ENCODE measurements at places on chromosomes 4 and X.

- peak; percentile 51 for DNase-seq
Observed at GRCh38 chr4:112231779-112232713, at the start of gene AP1AR. AP1AR (plus strand) TSS chr4:112231787; CDS start chr4:112232092, 305 bp downstream.

DNA sequence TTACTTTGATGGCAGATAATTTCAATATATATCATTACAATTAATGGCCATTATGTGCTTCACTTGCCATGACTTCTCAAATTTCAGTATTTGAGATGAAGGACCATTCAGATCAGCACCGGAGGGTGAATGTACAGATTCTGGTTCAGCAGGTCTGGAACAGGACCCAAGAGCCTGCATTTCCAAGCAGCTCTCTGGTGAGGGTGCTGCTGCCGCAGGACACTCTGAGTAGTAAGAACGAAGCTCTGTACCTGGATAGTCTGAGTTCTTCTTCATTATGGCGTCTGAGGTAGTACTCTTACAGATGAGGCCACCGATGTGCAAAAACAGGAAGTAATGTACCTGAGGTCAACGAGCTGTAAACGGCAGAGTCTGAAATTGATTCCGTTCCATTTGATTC, 228.2 kb downstream of the FBXW7 start:
- DNase-seq: no peak

DNA sequence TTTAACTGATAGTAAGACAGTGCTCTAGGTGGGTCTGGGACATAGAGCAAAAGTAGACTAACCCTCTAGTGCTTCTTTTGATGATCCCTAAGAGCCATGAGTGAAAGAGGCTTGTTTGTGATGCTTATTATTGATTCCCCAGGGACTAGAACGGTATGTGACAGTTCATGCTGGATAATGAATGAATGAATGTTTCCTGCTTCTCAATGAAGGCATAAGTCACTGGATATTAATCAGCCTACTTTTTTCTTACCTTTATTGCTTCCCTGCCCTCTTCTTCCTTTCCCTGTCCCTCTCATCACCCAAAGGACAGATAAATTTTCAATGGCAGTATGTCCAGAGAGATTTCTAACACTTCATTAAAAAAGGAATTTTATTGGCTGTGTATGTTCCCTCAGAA, 486.2 kb downstream of the RPA4 start:
- no peak for DNase-seq

DNA sequence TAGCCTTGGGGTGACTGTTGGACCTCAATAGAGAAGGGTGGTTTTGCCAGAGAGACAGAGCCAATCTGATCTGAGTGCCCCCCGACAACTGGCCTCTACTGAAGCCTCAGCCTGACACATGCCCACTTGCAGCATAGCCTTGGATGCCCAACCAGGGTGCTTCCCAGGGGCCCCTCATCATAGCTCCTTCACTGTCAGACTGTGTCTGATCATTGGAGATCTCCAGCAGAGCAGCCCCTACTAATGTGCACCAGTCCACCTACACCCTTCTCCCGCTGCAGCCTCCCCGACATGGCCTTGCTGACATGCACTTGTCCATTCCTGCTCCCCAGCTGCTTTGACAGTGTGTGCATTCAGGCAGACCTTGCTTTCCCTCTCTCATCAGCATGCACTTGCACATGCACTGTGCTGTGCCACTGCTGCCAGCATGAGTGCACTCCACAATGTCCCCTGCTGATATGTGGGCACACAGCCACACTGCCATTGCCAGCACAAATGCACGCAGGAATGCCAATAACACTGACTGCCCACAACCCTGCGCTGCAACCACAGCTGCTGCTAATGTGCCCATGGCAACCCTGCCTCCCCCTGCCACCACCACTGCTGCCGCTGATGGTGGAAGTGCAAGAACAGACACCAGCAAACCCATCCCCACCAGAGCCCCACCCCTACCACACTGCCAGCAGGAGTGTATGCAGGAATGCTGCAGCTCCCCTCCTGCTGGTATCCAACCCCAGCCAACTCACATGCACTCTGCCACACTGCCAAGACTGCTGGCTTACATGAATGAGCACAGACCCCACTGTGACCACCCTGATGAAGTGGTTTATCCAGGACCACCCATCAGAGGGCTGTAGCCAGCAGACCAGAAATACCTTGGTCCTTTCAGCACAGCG, 68.1 kb upstream of the ZMAT1 start:
- DNase-seq: no peak

DNA sequence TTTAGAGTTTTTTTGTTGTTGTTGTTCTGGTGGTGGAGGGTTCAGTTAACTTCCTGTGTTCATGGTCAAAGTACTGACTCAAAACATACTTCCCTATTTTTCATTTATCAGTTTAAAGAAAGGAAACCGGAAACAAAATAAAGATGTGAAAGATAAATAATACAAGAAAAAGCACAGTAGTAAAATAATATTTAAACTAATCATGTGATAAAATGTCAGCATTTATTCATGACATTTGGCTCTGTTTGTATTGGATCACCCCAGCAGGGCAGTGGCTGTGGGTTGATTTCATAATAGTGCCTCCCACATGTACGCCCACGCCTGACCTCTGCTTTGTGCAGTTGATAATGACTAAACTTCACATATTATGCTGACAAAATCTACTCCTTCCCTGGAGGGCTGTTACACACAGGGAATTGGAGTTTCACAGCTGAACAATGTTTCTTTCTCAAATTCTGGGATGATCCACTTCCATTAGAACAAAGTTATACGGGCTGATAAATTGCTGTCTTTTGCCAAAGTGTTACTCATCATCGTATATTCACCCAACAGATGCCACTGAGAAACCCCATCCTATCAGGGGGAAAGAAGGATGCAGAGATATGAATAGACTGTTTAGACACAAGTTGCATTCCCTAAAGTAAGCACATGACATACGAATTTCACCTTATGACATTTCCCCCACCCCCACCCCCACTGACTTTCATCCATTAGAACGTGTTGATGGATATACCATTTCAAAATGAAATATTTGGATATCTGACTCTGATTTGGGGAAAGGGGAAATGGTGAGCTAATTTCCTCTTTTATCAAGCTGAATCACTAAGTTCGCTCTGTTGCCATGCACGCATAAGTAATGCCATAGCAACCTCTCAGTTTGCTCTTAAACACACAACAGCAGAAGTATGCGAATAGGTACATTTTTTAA, 48.3 kb downstream of the AMELX start:
- no peak for DNase-seq

GRCh38 chr4:134278675-134279074, 77.1 kb upstream of the PABPC4L start:
- DNase-seq: no peak

- DNase-seq: no peak
Observed at GRCh38 chr4:30860978-30861377, 140.8 kb downstream of the PCDH7 start.

DNA sequence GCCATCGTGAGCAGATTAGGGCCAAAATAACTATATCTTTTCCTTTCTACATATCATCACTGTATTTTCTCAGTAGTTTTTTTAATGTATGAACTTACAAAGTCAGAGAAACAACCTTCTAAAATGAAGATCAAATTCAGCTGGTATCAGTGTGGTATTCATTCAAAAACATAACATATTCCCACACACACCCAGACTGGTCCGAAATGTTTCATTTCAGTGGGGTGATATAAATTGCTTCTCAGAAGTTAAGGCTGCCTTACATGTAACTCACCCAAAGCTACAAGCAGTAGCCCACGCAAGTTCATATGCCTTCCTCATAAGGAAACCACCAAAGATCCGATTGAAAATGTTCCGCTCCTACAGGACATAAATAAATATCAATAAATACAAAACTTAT, 37.8 kb downstream of the ACOT9 start:
- no peak for DNase-seq

GRCh38 chrX:40140706-40141499, 43.1 kb upstream of the BCOR start:
- DNase-seq: no peak

DNA sequence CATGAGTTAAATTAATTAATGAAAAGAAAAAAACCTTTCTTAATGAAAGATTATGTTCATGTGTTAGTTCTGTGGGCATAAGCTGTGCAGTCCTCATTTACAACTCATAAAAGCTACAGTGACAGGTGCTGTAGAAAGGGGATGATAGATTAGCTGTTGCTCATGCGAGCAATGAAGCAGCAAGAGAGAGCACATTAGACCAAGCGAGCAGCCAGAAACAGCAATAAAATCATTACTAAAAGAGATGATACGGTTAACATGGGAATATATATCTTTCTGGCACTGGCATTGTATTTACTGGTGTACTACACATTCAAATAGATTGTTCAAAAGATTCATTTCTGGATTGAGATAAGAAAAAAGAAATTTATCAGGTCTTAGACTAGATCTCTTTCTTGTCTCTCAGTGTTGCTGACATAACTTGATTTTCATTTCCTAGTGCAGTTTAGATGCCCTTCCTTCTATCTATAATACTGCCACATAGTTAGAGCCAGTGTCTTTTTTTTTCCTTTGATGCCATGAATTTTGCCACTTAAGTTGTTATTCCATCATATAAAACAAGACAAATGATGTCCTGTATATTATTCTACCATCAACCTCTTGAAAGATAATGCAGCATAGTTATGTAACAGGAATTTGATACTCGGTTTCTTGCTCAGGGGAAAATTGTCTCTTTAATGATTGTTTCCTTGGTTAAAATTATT, 164.6 kb downstream of the BANK1 start:
- no peak for DNase-seq

DNA sequence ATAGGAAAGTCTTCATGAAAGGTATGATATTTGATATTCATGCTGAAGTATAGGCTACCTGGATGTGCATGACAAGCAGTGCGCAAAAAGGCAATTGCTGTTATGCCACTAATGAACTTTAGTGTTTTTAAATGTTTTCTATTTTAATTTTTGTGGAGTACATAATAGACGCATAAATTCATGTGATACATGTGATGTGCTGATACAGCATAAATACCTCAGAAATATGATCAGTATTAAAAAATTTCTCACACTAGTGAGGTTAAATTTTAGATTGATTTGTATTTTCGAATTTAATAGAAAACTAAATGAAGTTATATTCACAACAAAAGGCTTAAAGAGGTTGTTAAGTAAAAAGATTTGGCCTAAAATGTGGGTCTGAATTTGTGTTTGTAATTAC, 2.2 kb downstream of the UGT2A1 start:
- DNase-seq: no peak

- DNase-seq: no peak
Observed at GRCh38 chr4:4384837-4385236, 2.1 kb upstream of the NSG1 start.

DNA sequence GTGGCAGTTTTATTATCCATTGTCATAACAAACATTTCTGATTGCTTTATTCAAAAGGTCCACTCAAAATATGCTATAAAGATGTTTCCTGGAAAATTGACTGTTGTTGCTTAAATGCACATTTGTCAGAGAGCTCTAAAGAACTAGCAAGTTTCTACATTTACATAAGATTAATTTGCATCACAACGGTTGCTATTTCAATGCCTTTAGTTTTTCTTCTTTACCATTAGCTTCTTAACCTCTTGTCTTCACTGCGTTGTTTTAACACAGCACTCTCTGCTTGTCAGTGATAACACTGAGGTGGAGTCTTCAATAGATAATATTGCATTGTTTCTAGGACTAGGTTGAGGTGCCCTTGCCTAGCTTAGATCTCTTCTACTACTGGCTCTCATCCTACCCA, 76.7 kb upstream of the GALNT7 start:
- DNase-seq: no peak

DNA sequence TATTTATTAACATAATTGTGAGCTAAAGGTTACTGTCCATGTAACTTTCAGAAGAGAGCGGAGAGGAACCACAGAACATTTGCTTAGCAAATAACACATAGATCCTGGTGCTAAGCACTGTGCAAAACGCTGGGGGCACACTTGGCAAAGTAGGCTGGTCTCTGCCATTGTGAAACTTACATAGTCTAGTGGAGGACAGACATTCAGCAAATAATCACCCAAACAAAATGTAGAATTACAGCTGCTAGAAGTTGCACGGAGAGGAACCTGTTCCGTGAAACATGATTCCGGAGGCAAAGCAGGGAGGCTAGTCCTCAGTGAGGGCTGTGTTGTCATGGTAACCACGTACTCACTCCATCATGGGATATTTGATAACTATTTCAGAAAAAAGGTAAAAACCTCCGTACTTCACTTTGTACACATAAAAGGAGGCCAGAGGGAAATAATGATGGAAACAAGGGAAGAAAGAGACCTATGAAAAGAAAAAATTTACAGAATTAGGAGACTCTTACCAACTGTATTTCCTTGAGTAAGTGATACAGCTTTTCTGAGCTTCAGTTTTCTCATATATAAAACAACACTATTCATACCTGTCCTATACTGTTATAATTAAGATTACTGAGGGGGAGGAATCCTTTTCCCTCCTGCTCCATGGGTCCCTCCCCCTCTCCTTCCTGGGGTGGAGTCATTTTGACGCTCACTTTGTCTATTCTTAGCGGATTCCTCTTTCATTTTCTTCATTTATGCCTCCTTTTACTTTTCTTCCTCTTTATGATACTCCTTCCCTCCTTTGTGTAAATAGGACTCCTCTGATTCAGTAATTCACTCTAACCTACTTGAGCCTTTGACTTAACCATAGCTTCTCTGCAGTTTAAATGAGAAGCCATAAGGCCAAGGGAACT, 825 bp upstream of the RASGEF1B start:
- no peak for DNase-seq

- no peak for DNase-seq
Observed at GRCh38 chr4:95048296-95048695, 290.5 kb downstream of the BMPR1B start.

DNA sequence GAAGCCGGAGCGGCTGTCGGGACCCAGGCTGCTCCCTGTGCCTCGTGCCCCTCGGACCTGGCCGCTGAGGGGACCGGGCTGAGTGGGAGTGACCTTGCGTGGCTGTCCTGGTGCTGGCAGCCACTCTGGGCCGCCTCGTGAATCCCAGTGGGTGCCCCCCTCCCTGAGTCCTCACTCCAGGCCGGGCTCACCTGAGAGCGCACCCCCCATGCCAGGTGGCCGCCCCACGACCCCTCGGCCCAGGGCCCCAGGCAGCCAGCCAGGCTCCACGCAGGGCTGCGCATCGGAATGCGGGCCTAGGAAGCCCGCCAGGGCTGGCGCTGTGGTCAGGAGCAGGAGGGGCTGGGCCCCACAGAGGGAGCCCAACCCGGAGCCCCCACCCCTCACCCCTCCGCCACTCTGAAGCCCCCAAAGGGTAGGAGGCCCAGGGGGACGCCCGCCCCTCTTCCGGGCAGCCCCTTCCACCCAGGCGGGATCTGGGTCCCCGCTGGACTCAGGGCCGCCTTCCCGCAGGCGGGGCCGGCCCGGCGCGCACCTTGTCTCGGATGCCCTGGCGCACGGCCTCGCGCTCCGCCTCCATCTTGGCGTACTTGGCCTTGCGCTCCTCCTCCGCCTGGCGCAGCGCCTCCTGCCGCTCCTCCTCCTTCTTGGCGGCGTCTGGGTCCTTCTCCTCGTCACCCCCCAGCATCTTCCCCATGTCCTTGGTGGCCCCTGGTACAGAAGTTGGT, 33.9 kb downstream of the CPLX1 start:
- no peak for DNase-seq

- DNase-seq: no peak
Observed at GRCh38 chr4:44196796-44197195, 251.8 kb downstream of the KCTD8 start.

All from stimulated activated CD8-positive, alpha-beta memory T cell treated with anti-CD3 and anti-CD28 coated beads, Interleukin-4, amount 100 ng/mL, for 1 hour (primary cell).